Stomach (tissue), 19 donors: ENCODE measurements at places on chromosomes 5 and 9. TPM values are rescaled to one million over a fixed set of nuclear protein-coding genes. Genes with fewer than 3 reads are reported as not detected.

DNA sequence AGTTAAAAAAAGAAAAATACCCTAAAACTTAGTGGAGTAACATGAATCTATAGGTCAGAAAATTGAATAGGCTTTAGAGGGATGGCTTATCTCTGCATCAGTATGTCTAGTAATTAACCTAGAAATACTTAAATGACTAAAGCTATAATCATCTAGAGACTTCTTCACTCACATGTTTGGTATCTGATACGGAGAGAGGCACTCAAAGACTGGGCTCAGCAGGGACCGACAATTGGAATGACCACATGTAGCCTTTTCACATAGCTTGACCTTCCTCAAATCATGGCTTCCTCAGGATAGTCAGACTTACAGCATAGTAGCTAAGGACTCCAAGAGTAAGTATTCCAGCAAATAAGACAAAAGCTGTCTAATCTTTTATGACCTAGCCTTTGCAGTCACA, 105.3 kb upstream of the RORB start:
- no peak for DNase-seq
- no peak overlapping the region for H3K27ac ChIP-seq
- no peaks in the 10 kb centered on the region for H3K4me1 ChIP-seq
- no peaks in the 10 kb centered on the region for H3K27me3 ChIP-seq
- no peak overlapping the region for H3K4me3 ChIP-seq

DNA sequence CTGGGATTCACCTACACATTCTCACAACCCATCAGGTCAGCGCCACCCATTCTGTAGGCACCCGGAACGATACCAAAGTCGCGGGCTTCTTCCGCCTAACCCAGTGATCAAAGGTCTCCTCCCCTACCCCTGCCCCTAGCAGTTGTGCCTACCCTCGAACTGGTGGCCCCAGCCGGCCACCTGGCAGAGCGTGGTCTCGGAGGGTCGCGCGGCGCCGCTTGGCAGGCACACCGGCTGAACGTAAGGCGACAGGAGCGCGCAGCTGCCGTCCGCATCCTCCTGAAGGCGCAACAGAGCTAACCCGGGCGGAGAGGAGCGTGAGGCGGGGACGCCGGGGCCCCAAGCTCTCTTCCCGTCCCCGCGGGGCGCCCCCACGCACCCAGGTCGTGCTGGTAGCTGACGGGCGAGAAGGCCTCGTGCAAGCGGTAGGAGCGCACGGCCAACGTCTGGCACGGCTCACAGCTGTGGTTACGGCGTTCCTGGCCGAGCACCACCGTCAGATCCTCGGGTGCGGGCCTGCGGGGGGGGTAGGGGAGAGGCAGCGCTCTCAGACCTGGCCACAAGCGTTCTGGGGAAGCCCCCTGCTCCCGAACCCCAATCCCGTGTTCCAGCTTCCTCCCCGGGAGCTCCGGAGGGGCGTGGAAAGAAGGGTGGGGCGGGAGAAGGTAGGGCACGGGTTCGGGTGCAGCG, 2.8 kb upstream of the PFN3 start:
- H3K27me3 ChIP-seq = peaks cover 6% of the 10 kb centered on the region
- H3K27ac ChIP-seq = no peak overlapping the region
- peak; percentile 33 for DNase-seq
- peak overlapping the region; percentile 79 for H3K4me3 ChIP-seq

The DMXL1 gene
- 13.7 TPM for polyA plus RNA-seq

- peaks cover 60% of the 10 kb centered on the region for H3K4me1 ChIP-seq
- no peak overlapping the region for H3K4me3 ChIP-seq
- H3K36me3 ChIP-seq = no peaks in the 10 kb centered on the region
- H3K27me3 ChIP-seq = no peaks in the 10 kb centered on the region
- no peak for DNase-seq
Measured at GRCh38 chr9:134650431-134651190, 9.0 kb downstream of the COL5A1 start.

The SELENOP gene
- polyA plus RNA-seq = 166 TPM

- no peaks in the 10 kb centered on the region for H3K4me1 ChIP-seq
- no peaks in the 10 kb centered on the region for H3K27me3 ChIP-seq
- peaks cover 16% of the 10 kb centered on the region for H3K36me3 ChIP-seq
Measured at GRCh38 chr9:99011161-99011709, 67.5 kb downstream of the COL15A1 start.

The MYOT gene
- polyA plus RNA-seq = 2.1 TPM
